Tongue (tissue), 3 donors: ENCODE measurements at places on chromosomes 4 and X. TPM values are rescaled to one million over a fixed set of nuclear protein-coding genes. Genes with fewer than 3 reads are reported as not detected.
A peak's percentile ranks its signal among the peaks of the same experiment; 100 is the strongest.

DNA sequence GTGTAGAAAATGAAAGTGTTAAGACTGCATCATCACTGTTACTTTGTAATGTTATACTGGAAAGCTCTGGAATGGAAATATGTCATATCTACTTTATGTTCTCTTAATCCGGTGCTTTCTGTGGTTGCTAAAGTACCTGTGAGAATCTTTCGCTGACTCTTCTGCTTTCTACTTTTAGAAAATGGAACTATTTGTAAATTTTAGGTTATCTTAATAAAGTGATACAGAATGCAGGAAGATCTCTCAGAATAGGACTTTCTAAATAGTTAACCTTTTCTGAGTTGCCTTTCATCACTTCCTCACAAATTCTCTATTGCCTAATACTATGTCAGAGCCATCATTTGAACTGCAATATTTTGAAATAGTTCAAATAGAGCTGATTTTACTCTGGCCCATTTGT, 69.3 kb downstream of the BMP2K start:
- DNase-seq, result no peak

The GUCY1A1 gene
- 47.1 TPM for total RNA-seq

GRCh38 chr4:17636696-17637622, 22.5 kb downstream of the MED28 start:
- DNase-seq, result peak; percentile 87

GRCh38 chrX:2427737-2428136, 73.0 kb downstream of the DHRSX start:
- DNase-seq, result no peak

DNA sequence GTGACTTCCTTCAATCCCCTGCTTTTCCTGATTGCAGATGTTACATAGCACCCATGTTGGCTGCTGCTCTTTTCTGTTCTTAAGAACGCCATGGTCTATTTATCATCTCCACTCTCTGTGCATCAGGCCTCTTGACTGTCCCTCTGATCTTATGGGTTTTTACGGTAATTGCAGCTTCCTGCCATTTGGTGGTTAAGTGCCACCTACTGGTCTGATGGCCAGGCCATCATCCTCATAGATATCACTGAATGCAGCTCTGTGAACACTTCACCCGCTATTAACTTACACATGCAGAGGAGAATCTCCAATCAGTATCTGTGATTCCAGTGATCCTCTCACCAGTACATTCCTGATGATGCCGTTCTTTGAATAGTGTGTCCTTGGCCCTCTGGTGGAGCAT, 382.4 kb downstream of the TRAM1L1 start:
- no peak for DNase-seq

- DNase-seq, result no peak
These were observed 106.0 kb upstream of the PLAC1 start for GRCh38 chrX:134764202-134764785.

The FDCSP gene
- not detected for total RNA-seq

GRCh38 chr4:21885241-21885640, 63.3 kb downstream of the KCNIP4 start:
- no peak for DNase-seq

DNA sequence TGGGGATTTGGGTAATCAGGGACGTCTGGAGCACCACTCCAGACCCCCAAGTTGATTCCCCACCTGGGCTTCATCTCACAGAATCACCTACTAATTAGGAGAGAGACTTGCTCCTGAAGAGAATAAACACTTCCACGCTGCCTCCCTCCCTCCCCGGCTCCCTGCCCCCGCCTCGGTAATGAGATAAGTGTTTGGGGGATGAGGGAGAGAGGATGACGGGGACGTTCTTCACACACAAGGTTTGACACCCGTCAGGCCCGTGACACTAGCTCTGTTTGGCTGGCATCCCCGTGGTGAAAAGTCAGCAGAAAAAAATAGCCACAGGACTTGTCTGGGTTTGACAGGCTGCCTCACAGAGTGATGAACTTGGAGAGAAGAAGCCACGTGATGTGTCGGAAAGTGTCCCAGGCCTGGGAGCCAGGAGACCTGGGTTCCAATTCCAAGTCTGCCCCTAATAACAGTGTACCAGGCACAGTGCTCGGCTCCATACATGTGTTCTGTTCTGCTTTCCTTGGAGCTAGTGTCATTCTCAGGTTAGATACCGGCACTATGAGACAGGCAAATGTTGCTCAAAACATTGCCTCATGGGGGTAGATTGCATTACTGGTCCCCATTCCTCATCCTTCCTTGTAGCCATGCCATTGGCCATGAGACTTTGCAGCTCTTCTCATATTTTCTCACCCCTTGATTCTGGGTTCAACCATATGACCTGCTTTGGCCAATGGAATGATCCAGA, 578.0 kb downstream of the BCOR start:
- DNase-seq, result no peak

- DNase-seq, result no peak
These were observed 26.8 kb downstream of the ANXA10 start for GRCh38 chr4:168119100-168119499.

The SPOCK3 gene
- 3.6 TPM for total RNA-seq

The AKAP14 gene
- 0.41 TPM for total RNA-seq

- DNase-seq, result peak; percentile 70
These were observed 63.5 kb downstream of the PJA1 start for GRCh38 chrX:69101683-69102251.

- peak; percentile 52 for DNase-seq
These were observed 672 bp downstream of the LONRF3 start for GRCh38 chrX:118974908-118975671.

The SORCS2 gene
- 13.4 TPM for total RNA-seq

GRCh38 chr4:140054861-140055260, 99.1 kb downstream of the MAML3 start:
- no peak for DNase-seq

DNA sequence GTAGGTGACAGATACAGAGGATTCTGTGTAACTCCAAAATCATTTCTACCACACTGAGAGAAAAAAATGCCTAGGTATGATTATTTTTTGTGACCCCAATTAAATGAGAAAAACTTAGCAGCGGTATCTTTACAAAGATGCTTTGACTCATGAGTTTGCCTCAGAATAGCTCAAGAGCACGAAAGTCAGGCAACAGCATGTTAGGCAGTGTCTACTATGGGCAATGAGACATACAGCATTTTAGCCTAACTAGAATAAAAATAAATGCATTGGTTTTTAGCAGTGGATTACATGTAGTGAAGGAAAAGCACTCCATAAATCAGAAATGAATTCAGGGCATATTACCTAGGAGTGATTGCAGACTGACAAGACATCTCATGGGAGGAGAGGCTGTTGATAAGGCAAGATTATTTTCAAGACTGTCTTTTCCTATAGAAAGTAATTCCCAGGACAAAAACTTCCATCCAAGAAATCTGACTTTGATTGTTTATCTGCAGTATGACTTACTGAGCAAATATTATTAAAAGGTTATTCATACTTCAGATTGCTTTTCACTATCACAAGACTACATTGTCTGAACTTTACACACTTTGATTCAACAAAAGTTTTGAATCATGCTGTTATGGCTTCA, 3.6 kb downstream of the ANXA10 start:
- DNase-seq, result no peak

The UBQLN2 gene
- total RNA-seq, result 22.8 TPM

The CENPVL2 gene
- not detected for total RNA-seq
